ENCODE measurements at places on chromosomes 3 and 15.

GRCh38 chr3:159953325-159954085 is 35.1 kb upstream of the IL12A start:
- DNase-seq = no peak

DNA sequence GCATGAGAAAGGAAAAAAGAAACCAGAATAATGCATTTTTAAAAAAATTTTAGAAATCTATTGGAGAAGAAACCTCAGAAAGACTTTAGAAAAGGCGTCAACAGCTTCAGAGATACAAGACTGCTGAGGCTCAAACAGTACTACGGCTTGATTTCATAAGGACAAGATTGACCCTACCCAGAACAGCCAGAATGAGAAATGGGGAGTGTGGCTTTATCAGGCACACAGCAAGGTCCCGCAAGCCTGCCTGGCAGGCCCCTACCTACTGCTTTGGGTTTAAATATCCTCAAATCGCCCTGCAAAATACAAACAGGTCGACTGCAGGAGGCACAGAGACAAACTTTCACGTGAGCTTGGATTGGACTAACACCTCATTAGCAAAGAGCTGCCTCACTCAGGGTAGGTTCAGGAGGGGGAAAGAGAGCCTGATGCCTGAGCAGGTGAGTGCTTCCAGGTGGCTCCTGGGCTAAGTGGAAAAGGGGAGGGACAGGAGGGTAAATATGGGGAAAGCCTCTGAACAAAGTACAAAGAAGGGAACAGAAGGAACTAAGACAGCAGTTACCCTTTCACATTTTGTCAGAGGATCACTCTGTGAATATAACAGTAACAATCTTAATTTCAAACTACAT is 87.5 kb downstream of the RORA start:
- DNase-seq = no peak

- DNase-seq = no peak
Observed at GRCh38 chr3:169072494-169072893, 591.0 kb downstream of the MECOM start.

- no peak for DNase-seq
Observed at GRCh38 chr3:10442151-10442795, 63.1 kb downstream of the ATP2B2 start.

GRCh38 chr3:138477801-138478200 is 43.4 kb downstream of the ESYT3 start:
- no peak for DNase-seq

GRCh38 chr3:113560271-113560670 is 27.9 kb downstream of the SIDT1 start:
- DNase-seq = no peak

DNA sequence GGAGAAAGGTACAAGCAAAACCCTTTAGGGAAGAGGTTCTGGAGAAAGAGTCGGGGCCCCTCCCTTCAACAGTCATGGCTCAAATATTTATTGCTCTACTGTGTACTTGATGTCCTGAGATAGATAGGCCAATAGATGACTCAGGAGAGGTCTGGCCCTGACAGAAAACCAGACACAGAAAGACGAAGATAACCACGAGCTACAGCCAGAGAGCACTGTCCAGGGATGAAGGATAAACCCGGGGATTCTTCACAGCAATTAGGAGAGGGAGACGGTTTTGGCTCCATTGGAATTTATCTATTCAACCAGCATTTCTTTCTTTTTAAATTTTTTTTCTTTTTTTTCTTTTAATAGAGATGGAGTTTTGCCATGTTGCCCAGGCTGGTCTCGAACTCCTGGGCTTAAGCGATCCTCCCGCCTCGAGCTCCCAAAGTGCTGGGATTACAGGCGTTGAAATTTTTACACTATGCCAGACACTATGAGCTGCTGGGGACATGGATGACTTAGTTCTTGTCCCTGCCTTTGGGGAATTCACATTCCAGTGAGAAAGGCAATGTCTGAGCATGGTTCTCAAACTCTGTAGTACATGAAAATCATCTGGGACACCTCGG is 4.6 kb upstream of the CIDEC start:
- DNase-seq = no peak

GRCh38 chr3:68485051-68485450 is 447.3 kb downstream of the TAFA4 start:
- no peak for DNase-seq

DNA sequence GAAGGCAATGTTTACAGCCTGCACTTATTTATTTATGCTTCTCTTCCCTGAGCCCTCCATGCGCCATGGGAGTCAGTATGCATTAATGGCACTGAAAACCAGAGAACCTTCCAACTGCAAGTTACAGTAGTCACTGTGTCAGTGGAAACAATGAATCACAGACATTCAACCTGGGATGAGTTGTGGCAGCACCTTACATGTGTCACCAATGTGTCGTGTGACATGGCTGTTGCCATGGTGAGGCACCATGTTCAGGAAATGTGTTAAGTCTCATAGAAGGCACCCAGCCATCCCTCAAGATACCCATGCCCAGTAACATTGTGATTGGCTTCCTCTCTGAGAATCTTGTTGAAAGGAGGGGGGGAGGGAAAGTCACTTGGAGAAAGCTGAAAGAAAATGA is 105.0 kb downstream of the FOXP1 start:
- peak; percentile 78 for DNase-seq

DNA sequence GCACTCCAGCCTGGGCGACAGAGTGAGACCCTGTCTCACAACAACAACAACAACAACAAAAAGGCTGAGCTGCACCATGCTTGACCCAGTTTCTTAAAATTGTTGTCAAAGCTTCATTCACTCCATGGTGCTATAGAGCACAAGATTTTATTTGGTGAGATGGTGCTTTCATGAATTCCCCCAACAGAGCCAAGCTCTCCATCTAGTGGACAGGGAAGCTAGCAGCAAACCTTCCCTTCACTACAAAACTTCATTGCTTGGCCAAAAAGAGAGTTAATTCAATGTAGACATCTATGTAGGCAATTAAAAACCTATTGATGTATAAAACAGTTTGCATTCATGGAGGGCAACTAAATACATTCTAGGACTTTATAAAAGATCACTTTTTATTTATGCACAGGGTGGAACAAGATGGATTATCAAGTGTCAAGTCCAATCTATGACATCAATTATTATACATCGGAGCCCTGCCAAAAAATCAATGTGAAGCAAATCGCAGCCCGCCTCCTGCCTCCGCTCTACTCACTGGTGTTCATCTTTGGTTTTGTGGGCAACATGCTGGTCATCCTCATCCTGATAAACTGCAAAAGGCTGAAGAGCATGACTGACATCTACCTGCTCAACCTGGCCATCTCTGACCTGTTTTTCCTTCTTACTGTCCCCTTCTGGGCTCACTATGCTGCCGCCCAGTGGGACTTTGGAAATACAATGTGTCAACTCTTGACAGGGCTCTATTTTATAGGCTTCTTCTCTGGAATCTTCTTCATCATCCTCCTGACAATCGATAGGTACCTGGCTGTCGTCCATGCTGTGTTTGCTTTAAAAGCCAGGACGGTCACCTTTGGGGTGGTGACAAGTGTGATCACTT is 2.0 kb downstream of the CCR5 start:
- no peak for DNase-seq

GRCh38 chr3:127037021-127037400 is 54.1 kb downstream of the PLXNA1 start:
- DNase-seq = no peak

- DNase-seq = no peak
Observed at GRCh38 chr3:79310016-79310415, 457.8 kb downstream of the ROBO1 start.

DNA sequence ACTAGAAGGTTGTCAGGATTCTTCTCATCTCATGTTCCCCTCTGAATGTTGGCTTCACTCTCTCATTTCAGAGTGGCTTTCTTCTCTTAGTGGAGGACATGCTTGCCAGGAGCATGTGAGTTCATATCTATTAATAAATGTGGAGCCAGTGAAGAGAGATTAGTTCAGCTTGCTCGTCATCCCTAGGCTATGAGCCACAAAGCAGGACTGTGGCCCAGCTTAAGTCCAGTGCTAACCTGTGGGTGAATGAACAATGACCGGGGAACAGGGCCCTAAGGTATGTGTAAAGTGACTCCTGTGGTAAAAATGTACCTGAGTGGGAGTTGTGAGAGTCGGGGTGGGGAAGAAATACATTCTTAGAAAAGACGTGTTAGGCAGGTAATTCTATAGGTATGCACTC is 96.9 kb upstream of the TBL1XR1 start:
- DNase-seq = no peak

DNA sequence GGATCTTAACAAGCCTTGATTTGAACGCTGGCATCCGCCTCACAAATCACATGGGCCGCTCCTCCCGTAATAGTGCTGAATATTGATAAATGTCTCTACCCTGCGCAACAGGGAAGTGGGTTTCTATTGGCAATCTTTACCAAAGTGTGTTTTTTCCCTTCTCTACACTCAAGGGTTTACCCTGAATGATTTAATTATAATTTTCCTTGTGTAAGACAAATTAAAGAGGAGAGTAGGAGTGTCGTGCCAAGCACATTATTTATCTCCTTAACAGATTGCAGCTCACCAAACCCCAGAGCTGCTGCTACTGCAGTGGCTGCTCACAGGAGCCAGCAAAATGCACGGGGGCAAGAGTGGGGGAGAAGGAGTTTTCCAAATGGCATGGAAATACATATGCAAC is 545.8 kb downstream of the FOXP1 start:
- no peak for DNase-seq

GRCh38 chr3:135623558-135623957 is 342.0 kb upstream of the PPP2R3A start:
- no peak for DNase-seq

DNA sequence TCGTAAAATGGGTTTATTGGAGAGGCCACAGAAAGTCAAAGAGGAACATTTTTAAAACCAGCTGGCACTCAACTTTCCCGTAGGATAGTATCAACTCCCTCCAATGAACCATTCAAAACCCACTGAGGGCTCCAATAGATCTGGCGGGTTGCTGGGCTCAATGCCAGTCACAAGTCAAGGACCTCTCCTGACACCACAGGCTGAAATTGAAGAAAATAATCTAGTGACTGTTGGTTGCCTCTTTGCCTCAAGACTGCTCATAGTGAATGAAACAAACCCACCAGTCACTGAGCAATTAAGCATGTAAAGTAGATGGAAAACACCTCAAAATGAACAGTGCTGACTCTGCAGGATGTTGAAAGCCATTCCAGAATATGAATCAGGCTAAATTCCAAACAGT is 500.6 kb upstream of the AGTR1 start:
- DNase-seq = no peak
